ENCODE measurements at places on chromosomes 1 and 21.

GRCh38 chr1:150650193-150650592 is 20.8 kb upstream of the ENSA start:
- no peak for DNase-seq

DNA sequence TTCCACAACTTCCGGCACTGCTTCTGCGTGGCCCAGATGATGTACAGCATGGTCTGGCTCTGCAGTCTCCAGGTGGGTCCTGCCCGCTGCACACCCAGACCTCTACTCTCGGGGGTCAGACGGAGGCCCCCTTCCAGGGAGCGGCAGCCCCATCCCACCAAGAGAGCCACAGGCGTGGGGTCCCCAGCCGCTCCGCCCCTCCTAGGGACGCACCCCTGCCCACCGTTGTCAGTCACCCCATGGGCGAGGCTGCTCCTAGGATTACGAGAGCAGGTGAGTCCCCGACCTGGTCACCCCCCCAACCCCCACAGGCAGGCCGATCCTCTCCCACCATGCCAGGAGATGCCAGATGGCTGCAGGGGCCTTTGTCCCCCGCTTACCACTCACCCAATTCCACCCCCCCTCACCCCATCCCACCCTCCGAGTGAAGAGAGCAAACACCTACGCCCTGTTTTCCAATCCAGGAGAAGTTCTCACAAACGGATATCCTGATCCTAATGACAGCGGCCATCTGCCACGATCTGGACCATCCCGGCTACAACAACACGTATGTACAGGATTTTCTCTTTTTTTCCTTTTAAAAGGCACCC is 107.0 kb downstream of the PDE9A start:
- no peak for DNase-seq

DNA sequence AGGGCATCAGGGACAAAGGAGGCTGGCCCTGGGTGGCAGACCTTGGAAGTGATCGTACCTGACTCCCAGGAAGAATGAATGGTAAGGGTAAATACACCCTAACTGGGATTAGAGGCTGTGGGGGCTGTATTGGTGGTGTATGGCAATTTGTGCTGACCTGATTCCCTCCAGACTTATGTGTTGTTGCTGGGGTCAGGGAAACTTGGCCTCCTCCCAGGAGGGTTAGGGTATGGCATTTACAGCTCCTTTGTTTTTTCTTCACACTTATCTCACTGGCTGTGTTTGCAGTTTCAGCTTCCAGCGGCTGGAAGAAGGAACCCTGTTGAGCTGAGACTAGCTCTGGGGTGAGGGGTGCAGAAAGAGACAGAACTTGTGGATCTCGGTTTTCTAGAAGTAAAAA is 8.2 kb downstream of the VANGL1 start:
- DNase-seq = no peak

DNA sequence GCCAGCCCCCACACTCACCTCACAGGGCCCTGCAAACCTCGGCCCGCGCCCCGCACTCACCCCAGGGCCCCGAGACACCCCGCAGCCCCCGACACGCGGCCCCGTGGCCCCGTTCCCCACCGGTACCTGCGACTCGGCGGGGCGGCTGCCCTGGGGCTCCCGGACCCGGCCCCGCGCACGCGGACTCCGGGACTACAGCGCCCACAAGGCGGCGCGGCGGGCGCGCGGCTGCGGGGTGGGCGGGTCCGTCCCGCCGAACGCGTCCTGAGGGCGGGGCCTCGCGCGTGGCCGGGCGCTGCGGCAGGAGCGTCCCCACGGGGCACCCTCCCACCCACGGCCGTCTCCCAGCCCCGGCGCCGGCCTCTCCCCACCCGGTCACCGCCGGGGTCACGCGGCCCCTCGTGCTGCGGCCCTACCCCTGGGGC is at the start of gene SLC19A1:
TSS of gene SLC19A1 (minus strand) at position 199 of the 425 bp plus-strand sequence. CDS start 4,481 bp downstream, outside the sequence.
- no peak for DNase-seq

GRCh38 chr1:17635276-17635675 is 95.8 kb downstream of the ARHGEF10L start:
- no peak for DNase-seq

DNA sequence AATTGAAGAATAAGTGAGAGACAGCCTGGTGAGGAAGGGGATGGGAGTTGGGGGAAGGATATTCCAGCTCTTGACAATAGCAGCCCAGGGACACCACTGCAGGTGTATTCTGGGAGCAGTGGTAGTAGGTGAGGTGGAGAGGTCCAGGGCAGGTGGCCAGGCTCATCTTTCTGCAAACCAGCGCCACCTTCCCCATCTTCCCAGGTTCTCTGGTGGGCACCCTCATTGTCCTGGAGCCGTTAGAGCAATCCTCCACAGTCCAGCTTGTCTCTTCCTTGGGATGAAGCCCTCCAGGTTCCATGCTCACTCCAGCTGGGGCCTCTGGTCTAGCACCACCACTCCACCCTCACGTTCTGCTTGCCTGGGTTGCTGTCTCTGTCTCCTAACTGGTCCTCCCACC is 97.0 kb downstream of the IER5 start:
- no peak for DNase-seq

DNA sequence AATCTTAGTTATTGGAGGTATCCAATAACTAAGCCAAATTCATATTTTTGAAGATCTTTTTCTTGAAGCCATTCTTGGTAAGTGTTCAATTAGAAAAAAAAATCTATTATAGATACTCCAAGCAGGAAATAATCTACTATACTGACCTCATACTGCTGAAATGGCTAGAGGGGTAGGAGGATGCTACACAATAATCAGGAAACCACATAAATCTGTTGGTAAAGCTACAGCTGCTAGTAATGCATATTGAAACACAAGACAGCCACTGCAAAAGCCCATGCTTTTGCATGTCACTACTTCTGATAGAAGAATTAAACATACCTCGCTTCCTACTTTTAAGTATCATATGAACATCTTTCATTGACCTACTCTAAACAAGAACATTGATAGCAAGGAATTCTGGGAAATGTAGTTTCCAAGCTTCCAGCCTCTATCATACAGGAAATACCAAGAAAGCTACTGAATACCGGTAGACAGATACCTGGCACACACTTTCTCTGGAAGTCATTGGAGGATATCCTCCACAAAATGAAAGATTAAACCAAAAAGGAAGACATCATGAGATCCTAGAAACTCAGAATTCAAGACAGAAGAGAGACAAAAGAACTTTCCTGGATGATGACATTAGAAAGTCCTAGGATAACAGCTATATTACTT is 103.0 kb upstream of the VAV3 start:
- no peak for DNase-seq

DNA sequence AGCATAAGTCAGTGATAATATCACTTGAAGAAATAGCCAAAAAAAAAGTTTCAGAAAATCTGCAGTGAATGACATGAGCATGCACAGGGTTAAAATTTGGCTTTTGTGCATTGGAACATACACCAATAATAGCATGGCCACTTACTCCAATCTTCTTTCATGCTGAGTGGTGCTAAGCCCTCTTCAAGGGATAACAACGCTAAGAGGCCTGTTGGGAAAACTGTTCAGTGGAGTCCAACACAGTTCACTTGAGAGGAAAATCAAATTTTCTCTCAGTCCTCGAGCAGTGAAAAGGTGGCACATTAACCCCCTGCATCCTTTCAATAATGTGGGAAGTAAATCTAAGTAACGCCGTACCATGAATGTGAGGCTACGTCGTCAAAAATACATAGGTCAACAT is 264.7 kb downstream of the SPATA17 start:
- DNase-seq = no peak

GRCh38 chr21:26194811-26195251 is 24.3 kb upstream of the APP start:
- DNase-seq = no peak

GRCh38 chr1:169107603-169108208 is 1.2 kb downstream of the ATP1B1 start:
- no peak for DNase-seq

GRCh38 chr1:34060901-34061415 is 104.1 kb downstream of the CSMD2 start:
- DNase-seq = no peak

- DNase-seq = no peak
These were observed 129.8 kb downstream of the TBX19 start for GRCh38 chr1:168410464-168410863.

DNA sequence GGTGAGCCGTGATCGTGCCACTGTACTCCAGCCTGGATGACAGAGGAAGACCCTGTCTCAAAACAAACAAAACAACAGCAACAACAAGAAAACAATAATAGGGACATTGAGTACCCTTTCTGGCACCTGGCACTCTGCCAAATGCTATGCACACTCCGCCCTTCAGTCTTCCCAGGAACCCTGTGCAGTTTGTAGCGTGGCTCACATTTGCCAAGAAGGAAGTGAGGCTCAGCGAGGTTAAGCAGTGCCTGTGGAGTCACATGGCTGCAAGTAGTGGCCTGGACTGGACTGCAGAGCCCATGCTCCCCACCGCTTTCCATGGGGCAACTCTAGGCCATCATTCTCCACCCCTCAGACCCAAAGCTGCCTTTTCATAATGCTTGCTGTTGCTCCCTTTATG is 5.3 kb upstream of the EVA1B start:
- DNase-seq = no peak

DNA sequence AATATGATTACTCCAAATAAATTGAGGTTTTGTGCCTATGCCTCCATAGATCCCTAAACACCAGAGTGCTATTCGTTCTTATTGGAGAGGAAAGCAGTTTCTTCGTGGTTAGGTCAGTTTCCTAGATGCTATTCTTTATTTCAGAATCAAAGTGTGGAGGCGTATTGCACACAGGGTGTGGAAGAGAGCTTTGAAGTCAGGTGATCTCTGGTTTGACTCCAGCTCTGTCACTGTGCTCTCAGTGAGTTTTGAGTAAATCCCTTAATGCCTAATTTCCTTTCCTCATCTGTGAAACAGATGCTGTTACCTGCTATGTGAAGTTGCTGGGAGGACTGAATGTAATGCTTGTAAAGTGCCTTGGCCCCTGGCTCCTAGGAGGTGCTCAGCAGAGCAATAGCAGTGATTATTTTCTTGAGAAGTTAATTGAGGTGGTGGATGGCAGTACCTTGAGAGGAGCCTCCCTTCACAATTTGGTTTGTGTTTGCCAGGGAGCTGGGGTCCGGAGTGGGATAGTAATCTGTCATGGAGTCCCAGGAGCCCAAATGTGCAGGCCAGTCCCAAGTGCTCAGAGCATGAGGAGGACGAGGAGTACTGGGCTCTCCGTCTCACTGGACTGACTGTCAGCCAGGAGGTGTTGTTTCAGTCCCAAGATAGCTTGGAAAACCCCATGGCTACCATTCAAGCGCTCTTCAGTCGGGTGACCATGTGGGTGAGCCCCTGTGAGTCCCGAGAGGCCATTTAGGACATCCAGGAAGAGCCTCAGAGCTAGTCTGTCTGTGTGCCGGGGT is 14.9 kb downstream of the NTPCR start:
- DNase-seq = no peak

DNA sequence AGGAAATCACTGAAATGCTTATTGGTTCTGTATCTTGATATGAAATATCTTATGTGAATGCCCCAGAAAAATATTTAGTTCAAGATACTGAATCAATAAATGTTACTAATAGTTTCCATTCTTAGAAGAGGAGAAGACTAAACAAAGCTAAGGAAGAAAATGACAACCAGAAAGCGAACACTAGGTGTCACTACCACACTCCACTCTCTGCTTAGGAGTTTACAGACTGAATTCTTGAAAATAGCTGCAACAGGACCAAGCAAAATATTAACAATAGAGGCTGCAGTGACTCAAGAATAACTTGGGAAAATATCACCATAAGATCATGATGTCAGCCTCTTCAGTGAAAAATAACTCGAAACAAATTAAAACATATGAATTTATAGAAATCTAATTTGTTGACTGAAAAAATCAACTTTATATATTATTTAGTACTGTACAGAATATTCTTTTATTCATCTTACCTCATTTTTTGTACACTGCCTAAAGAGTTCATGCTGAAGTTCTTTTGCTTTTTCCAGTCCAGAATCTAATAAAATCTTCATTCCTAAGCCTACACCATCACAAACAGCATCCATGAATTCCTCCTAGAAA is 61.6 kb downstream of the KIF14 start:
- peak; percentile 51 for DNase-seq

DNA sequence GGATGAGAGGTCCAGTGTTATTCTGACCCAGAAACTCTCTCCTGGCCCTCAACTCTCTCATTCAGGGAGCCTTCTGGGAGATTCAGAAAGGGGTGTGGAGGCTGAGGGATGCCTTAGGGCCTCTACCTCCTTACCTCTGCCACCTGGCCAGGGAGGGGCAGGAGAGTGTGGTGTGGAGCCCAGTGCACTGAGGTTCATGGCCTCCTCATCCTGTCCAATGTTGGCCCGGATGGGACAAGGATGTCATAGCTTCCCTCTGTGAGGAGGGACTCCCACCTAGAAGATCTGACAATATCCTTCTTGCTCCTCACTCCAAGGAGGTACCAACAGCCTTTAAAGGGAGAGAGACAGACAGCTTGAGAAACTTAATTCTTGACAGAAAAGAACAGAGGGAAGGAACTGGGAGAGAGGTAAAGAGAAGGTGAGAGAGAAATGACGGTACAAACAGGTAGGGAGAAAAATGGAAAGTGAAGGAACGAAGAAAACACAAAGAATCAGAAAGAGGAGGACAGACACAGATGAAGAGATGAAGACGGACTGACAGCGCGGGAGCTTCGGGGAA is 779 bp downstream of the BEND5 start:
- DNase-seq = no peak

GRCh38 chr1:24315391-24315790 is 3.8 kb upstream of the GRHL3 start:
- DNase-seq = no peak

GRCh38 chr1:44848456-44849181 is 5.6 kb upstream of the PTCH2 start:
- DNase-seq = no peak
